ENCODE measurements at places on chromosomes 6 and 20.

GRCh38 chr20:58852543-58853271 lies at the start of gene GNAS:
Gene GNAS (plus strand): TSS chr20:58852716.
- peak; percentile 62 for DNase-seq

GRCh38 chr6:88074791-88075190 lies 27.1 kb downstream of the SPACA1 start:
- DNase-seq, result no peak

DNA sequence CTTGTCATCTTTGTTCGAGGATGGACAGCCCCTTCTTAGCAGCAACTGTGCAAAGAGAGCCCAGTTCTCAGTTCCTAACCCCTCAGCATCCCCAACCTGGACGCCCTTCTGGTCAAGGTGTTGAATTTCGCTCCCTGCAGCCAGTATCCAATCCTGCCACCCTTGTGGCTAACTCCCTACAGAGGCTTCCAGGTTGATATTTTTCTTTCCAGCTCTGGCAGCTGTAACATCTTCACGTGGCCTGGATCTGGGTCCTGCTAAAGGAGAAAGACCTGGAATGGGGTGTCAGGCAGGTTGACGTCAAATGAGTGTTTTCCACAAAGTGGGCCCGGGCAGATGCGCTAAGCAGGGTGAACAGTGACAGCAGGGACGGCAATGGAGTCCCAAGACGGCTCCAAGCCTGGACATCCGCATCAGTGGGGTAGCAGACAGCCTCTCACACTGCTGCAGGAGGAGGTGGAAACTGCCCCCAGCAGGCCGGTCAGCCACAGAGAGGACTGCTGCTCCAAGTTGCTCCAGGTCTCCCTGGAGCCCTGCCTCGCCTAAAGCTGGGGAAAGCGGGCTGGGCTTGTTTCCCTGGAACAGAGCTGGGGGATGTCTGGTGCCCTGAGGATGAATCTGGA lies 1.0 kb upstream of the YTHDF1 start:
- DNase-seq, result no peak

- DNase-seq, result no peak
Measured at GRCh38 chr6:42257614-42258013, 40.0 kb upstream of the MRPS10 start.

GRCh38 chr6:138593124-138593877 lies 94.0 kb upstream of the NHSL1 start:
- DNase-seq, result peak; percentile 95

DNA sequence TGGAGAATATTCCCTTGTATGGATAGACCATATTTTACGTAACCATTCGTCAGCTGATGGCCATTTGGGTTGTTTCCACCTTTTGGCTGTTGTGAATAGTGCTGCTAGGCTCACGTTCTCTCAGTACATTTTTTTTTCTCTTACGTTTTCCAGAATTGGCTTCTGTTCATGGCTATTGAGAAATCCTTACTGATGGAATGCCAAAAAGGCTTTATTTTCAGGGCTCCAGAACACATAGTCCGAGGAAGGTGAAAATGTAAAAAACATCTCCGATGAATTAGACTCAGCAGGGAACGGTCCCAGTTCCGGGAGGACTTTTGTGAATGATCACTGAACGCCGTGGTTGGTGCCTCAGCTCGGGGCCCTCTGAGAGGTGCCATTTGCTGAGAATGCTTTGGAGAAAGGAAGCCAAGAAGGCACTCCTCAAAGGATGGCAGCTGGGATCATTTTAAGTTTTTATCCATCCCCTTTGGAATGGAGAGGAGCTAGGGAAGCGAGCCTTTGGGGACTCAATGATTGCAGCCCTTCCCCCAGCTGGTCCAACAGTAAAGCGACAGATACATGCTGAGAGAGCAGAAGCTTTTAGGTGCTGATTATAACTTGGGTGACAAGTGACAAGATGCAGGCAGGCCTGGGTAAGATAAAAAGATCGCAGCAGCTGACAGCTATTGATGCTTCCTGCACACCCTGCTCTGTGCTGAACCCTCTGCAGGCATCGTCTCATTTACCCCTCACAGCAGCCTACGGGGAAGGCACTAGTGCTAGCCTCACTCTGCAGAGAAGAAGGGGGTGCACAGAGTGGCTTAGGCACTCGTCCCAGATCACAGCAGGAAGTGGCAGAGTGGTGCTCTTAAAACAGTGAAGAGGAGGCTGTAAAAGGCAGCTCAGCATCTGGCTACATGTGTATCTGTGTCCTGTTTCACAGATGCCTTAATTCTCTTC lies 133.4 kb upstream of the KCNG1 start:
- DNase-seq, result no peak

- no peak for DNase-seq
Measured at GRCh38 chr6:43940393-43941087, 170.5 kb downstream of the VEGFA start.

DNA sequence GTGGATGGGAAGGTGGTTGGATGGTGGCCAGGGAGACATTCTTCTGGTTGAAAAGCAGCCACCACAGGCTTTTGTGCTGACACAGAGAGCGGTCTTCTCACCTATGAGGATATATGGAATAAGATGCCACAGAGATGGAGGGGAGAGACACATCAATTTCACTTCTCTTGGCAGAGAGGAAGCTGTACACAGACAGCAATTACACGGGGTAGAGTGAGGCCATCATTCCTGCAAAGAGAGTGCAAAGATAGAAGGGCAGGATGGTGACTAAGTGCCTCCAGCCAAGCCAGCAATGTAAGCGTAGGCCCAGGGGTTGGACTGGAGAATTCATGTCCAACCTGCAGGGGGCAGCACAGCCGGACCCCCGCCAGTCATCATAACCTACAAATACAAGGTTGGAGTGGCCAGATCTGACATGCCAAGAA lies 56.4 kb downstream of the NRN1 start:
- peak; percentile 36 for DNase-seq

- DNase-seq, result peak; percentile 31
Measured at GRCh38 chr20:967796-968742, 34.0 kb downstream of the RSPO4 start.

GRCh38 chr6:8192067-8192466 lies 89.7 kb upstream of the EEF1E1 start:
- DNase-seq, result no peak

- DNase-seq, result peak; percentile 73
Measured at GRCh38 chr20:14406495-14406894, 69.1 kb upstream of the FLRT3 start.
